GM04504 (cell line): ENCODE measurements at places on chromosomes 1 and 21.

DNA sequence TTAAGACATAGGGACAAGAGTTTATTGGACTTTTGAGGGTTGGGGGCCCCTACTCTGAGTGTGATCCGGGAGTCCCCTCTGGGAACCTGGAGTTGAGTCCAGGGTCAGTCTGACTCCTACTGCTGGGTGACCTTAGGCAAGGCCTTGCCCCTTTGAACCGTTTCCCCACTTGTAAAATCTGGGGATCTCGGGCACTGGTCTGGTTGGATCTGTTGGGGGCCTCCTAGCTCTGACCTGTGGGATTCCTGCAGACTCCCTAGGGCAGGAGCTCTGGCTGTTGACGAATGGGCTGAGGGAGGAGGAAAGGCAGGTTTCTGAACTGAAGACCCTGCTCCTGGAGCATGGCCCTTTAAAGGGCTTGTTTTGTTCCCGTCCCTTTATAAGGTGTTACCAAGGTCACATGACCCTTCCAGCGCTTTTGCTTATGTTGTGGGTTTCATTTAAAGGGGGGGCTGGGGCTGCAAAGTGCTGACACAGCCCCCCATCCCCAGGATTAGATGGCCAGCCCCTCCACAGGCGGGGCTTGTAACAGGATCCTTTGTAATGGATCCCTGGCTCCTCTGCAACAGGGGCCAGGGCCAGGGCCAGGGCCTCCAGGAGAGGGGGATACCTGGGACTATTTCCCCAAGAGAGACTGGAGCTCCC, 50.7 kb downstream of the YARS1 start:
- no peak for DNase-seq

DNA sequence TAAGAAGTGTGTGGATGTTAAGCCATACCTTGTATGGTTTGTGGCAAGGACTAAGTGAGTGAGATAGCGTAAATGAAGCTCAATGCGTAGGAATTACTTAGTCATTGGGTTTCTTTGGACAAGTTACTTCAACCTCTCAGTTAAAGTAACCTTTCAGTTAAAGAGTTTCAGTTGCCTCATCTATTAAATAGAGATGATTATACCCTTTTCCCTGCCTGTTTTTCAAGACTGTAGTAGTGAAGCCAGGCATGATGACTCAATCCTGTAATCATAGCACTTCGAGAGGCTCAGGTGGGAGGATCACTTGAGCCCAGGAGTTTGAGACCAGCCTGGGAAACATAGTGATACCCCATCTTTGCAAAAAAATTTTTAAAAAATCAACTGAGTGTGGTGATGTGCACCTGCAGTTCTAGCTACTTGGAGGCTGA, 6.3 kb downstream of the ZMPSTE24 start:
- no peak for DNase-seq

DNA sequence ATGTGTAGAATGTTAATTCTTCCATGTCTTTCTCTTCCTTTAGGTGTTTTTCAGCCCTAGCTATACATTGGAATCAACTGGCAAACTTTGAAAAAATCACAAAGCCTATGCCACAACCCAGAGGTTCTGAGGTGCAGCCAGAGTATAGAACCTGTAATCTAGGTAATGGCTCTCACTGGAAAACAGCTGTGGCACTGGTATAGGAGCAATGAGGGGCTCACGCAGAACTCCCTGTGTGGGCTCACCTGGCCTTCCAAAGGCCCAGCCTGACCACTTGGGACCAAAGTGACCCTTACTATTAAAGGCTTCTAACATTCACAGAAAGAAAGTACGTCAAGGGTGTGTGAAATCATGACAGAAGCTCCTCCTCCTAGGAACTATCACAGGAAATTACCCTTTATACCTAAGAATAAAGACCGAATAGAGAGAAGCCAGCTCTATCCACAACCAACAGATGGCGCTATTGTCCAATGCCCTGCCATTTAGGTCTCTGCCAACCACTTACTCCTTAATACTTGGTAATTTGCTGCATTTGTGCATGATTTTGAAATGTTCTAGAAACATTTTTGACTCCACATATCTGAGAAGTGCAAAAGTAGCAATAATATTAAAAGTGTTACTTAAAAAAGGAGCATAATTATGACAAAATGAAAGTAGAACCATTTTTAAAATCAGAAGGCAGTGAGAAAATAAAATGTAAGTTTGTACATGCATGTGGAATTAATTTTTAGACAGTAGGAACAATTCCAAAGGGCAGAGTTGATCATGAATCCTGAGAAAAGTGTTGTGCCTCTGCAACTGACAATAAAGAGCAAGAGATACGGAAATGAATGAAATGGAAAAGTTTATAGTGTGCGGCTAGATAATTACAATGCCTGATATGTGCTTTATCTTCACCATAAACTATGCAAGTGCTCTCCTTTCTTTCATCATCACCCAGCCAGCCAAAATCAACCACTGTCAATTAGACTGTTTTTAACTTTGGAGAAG, 93.1 kb upstream of the HAO2 start:
- DNase-seq: peak; percentile 49

DNA sequence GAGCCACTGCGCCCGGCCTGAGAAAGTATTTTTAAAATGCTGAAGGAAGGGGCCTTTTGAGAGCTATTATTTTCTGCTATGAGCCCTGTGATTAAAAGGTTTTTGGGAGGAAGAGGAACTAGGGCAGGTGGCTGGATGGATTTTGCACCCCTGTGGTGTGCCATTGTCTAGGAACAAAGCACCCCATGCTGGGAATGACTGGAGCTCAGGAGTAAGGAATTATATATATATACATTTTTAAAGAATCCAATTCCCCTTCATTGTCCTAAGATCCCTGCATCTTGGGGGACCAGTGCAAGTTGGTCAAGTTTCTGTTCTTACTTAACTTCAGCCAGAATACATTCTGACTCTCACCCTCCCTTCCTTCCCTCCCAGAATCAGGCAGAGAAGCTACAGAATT, 91.6 kb downstream of the ZNF648 start:
- no peak for DNase-seq

GRCh38 chr1:110637475-110637874, 31.3 kb upstream of the KCNA2 start:
- DNase-seq: no peak

- DNase-seq: no peak
Observed at GRCh38 chr1:215106067-215106466, 23.5 kb downstream of the KCNK2 start.

GRCh38 chr1:119952496-119952895, 56.2 kb upstream of the ADAM30 start:
- DNase-seq: no peak

DNA sequence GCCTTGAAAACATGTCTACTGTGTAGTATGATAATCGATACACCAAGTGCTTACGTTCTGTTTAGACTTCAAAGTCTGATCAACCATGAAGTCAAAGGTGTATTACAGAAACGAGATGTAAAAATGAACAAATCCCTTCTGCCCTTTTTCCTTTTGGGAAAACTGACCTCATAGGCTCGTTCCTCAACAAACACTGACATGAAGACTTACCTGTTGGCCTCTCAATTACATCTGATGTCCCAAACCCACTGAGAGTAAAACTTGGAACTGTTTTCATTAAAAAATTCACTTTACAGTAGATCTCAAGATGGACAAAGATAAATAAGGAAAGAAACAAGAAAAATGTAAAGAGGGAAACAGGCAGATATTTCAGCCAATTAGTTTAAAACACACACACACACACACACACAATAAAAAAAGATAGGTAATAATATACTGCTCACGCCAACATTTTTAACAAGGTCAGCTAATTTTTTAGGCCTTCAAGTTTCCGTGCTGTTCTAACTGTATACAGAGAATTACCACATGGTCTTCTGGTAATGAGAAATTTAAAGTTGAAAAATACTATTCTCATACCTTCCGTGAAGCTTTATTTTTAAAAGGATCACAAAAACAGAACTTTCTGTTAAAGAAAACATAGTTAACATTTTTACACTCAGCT, 2.1 kb downstream of the HMGN1 start:
- no peak for DNase-seq

GRCh38 chr1:232457595-232457994, 172.3 kb downstream of the SIPA1L2 start:
- no peak for DNase-seq

- DNase-seq: no peak
Observed at GRCh38 chr1:216723274-216723780, at the start of gene ESRRG. Gene ESRRG (minus strand): TSS chr1:216723429. CDS start chr1:216723299, 130 bp downstream.

GRCh38 chr1:68633141-68633919, 136.4 kb upstream of the DEPDC1 start:
- DNase-seq: no peak
